ENCODE measurements at places on chromosomes 7 and 10.

- DNase-seq = no peak
These were observed 51.6 kb upstream of the CASD1 start for GRCh38 chr7:94458041-94458440.

DNA sequence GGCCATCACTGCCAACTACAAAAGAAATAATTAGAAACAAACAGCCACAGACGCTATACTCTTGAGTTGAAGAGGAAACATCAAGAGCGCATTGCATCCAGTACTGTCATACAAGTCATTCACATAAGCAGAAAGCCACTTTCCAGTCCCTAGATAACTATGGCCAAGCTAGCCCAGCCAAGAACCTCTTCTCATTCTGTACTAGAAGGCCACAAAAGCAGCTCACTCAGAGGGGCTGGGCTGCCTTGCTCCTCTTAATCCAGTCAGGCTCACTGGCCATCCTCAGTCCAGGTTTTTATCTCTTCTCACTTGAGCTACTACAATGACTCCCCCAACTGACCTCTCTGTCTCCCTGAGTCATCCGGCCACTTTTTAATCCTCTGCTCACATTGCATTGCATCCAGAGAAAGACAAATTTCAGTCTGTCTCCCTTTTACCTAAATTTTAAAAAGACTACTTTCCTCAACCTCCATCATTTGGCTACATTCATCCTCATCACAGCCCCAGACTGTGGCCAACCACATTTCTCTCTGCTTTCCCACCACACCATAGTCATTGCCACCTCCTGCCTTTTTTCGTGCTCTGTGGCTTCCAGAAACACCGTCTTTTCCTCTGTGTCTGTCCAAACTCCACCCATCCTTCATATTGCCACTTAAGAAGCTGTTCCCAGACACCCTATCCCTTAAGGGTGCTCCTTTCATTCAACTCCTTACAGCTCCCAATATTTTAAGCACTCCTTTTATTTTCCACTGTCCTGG, 25.0 kb downstream of the PPP1R3C start:
- DNase-seq = no peak

DNA sequence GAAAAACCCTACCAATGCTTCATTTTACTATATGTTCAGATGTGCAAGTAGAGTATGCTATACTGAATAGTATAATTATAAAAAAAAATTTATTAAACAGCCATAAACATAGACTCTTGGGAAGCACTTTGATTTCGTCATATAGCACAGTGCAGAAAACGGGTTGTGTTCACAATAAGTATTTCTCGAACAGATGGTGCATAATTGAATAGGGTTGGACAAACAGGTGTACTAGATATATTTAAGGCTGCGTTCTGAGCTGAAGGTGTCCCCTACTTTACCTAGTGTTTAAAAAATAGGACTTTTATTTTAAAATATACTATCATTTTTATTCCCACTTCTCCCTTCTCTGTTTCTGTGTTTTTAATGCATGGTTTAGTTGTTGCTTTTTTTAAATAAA, 841.5 kb downstream of the ANKRD7 start:
- no peak for DNase-seq

DNA sequence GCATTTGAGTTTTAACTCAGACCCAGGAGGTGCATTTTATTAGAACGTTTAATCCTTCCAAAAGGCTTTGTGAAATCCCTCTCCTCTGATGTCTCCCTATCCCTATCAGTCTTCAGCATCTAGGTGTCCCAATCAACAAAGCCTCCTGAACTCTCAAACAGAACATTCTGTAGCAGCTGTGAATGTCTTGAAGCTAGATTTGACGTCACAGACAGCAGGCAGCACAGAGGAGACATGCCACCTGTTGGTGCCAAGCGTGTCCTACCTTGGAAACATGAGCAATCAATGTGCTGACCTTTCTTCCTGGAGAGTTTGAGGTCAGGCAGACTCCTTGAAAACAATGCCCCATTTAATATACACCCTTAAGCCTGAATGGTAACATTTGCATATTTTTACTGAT, 125.5 kb downstream of the RNLS start:
- no peak for DNase-seq

- no peak for DNase-seq
These were observed 6.9 kb upstream of the GPR85 start for GRCh38 chr7:113093561-113093960.

DNA sequence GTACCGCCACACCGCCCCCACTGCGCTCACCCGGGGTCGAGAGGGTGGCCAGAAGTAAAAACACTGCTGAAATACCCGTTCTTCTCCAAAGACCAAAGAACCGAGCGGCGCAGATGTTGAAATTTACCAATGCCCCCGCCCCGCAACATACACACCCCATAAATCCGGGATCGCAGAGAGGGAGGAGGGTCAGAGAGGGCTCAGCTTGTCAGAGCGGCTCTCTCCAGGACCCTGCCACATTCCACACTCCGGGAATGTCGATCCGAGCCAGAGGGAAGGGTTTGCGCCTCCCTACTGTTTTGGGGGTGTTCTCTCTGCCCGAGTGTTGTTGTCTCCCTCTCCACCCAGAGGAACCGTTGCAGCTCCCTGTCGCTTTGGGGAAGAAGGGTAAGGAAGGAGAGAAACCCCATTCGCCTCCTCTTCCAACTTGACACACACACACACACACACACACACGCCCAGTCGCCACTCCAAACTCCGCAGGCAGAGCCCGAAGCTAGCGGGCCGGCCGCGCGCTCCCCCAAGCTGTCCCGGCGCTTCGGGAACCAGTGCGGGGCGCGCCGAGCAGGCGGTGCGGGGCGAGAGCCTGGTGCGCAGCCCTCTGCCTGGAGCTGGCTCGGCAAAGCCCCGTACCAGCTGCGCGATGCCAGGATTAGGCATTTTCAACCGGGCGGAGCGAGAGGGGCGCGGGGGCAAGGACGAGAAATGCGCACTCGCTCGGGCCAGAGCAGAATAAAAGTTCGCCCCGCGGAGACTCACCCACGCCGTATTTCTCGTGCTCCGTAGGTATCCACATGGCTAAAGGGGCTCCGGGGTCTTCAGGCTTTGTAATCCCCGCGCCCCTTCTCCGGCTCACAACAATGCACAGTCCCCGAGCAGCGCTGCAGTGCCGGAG, 609 bp downstream of the DOCK4 start:
- DNase-seq = peak; percentile 70

Measured in NCI-H1105 treated with DMSO at 0.1 percent for 48 hours (cell line).